ENCODE measurements at places on chromosomes 12 and 14. TPM values are rescaled to one million over a fixed set of nuclear protein-coding genes. Genes with fewer than 3 reads are reported as not detected.

DNA sequence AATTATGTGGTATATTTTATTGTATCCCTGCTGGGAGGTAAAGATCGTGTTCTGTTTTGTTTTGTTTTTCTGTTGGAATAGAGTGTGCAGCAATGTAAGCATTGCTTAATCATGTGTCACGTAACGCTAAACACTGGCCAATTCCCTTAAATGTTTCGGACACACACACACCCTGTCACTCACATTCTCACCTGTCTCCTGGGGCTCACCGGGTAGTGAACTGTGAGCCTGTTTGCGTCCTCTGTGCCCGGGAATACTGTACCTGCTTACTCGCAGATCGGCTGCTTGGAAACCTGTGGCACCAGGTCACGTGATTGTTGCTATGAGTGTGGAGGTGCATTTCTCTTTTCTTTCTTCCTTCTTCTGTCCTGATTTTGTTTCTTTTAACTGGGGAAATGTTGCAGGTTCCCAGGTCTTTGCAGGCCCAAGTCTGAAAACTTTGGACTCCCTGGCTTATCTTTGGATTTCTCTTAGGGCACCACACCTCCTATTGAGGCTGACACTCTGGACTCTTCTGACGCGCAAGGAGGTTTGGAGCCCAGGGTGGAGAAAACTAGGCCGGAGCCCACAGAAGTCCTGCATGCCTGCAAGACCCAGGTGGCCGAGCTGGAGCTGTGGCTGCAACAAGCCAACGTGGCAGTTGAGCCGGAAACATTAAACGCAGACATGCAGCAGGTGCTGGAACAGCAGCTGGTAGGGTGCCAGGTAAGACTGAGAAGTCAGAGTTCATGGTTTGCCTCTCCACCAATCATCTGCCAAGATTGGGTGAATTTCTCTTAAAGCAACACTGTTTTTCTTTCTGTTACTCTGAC lies 181.1 kb downstream of the ESR2 start:
- no peak for DNase-seq

DNA sequence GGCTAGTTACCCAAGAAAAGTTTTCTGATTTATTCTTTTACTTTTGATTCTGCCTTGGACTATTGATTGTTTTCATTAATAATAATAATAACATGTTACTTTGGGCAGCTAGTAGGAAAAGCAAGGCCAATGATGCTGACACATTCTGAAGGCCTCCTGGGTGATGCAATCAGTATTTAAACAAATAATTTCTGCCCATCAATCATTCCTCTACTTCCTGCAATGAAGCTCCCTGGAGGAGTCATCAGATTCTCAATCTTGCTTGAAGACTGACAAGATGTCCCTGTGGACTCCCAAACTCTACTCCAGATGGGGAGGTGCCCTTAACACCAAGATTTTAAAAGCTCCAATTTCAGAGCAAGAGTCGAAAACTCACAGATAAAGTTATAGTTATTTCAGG lies at the start of gene SPX:
TSS of gene SPX (plus strand) at position 244 of the 400 bp plus-strand sequence. CDS start 177 bp downstream, outside the sequence.
- DNase-seq: no peak

- no peak for DNase-seq
Measured at GRCh38 chr12:114476159-114476558, 70.2 kb upstream of the TBX5 start.

DNA sequence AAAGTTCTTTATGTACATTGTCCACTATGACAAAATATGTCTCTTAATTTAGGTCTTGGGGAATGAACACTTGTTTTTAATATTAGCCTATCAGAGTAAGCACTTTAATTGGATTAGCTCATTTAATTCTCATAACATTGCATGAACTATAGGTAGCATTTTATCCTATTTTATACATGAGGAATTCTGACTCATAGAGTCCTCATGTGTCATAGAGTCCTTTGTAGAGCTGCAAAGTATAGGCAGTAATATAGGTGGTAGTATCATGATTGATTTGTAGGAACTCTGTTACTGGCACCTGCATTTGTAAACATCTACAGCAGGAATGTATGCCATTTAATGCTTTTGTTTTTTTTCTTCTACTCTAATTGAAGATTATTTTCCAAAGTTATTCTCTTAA lies 96.0 kb downstream of the GPHN start:
- no peak for DNase-seq

DNA sequence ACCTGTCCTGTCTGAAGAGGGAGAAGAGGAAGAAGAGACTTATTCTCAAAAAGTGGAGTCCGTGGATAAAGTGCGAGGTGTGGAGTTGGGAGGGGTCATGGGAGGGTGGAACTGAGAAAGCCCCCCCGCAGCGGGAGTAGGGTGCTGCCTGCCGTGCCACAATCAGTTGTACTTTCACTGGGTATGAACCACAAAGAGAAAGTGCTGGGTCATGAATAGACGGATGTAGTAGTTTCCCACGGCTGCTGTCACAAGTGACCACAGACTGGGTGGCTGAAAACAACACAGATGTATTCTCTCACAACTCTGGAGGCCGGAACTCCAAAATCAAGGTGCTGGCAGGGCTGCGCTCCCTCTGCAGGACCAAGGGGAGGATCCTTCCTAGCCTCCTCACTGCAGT lies 5.5 kb downstream of the DNAH10 start:
- DNase-seq: no peak

DNA sequence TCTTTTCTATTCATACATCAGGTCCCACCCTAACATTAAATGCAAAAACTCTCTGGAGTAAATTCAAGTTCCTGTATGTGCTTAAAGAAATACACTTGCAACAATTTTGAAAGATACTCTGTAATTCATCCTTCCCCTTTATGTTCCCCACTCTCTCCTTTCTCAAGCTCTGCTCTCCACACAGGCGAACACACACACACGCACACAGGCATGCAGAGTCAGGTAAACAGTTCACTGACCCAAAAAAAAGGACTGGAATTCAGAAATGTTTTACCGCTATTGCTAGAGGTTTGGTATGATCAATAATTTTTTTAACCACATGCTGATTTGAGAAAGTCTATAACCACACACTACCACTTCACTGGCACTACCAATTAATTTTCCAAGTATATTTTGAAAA lies 152.4 kb upstream of the TMCC3 start:
- no peak for DNase-seq

DNA sequence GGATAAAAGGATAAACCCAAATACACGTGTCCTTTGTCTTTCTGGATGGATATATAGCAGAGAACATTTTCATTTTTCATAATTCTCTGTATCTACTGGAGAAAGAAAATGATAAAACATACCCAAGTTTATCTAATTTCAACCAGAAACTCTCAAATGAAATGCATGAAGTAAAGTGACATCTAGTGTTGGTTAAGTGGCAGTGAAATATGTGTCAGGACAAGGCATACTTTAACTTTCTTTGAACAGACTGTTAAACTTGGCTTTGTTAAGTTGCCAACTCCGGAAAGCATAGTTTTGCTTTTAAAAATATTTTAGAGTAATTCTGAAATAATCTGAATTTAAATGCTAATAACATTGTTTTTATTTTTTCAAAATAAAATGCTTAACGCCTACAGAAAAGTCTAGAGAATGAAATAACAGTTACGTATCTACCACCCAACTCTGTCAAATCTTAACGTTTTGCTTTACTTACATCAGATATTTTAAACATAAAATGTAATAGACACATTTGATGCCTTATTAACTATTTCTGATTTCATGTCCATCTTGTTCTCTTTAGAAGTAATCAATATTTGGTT lies 25.2 kb upstream of the NTN4 start:
- no peak for DNase-seq

DNA sequence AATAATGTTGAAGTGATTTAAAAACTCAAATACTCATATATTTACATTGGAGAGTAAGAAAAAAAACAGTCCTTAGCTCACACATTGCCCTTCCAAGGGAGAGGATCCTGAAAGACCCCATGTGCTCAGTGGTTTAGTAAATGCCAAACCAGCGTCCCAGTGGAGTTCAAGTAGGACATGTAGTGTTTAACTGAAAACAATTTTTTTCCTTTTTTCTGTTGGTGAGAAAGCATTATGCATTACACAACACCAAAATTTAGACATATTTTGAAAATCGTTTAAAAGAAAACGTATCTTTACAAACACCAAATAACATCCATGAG lies 33.6 kb downstream of the UBR7 start:
- no peak for DNase-seq

SENP1 gene
- 23.2 TPM for total RNA-seq

ACRBP gene
- 6.6 TPM for total RNA-seq

JPH4 gene
- total RNA-seq: not detected

Measured in naive thymus-derived CD4-positive, alpha-beta T cell (primary cell).